ENCODE measurements at places on chromosomes 16 and 17.
A peak's percentile ranks its signal among the peaks of the same experiment; 100 is the strongest.

DNA sequence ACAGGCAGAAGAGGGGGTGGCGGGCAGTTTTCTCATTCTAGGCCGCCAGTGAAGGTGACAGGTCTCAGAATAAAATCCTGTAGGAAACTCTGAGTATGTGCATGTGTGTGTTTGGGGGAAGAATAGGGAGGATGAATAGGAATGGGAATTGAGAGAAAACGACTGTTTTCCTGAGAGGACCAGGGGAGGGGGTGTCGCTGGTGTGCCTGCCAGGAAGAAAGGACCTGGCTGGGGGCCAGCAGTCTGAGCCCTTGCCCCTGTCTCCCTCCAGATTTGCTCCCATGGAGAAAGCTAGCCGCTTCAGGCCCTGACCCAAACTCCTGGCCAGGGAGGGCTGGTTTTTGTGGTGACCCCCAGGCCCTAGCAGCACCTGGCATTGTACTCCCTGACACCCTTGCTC is 14.4 kb downstream of the C17orf50 start:
- no peak for DNase-seq

DNA sequence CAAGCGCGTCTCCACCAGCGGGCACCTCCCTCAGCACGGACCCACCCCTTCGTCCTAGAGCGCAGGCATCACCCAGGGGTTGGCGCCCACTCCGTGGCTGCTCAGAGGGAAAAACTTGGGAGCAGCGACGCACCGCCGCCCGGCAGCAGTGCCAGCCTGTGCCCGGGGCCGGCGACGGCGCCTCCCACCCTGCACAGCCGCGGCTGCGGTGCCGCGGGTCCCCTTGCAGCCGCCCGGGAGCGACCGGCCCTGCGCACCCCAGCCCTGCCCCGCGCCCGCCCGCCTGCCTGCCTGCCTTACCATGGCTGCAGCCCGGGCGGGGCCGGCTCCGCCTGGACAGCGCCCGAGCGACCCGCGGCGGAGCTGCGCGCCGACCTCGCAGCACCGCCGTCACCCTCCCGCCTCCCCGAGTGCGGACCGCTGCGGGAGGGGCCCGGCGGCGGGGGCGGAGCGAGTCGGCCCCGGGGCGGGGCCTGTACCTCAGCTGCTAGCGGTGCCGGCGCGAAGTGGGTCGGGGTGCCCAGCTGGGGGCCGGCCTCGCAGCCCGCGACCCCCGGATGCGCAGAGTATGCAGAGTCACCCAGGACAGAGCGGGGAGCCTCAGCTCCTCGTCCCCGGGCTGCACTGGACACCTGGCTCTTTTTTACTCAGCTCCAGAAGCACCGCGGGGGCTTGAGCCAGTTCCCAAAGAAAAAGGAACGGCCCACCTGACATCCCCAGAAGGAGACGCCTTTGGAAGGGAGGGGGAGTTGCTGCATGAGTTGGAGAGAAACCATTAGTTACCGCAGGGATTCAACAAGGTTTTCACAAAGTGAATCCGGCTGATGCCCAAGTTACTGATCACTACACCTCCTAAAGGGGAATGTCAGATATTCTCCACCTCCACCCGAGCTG is 17.5 kb upstream of the MTMR4 start:
- DNase-seq = no peak

GRCh38 chr17:78107976-78108725 is 20.4 kb downstream of the TMC6 start:
- DNase-seq = no peak

- DNase-seq = no peak
Measured at GRCh38 chr17:48556576-48557401, 11.9 kb upstream of the HOXB2 start.

DNA sequence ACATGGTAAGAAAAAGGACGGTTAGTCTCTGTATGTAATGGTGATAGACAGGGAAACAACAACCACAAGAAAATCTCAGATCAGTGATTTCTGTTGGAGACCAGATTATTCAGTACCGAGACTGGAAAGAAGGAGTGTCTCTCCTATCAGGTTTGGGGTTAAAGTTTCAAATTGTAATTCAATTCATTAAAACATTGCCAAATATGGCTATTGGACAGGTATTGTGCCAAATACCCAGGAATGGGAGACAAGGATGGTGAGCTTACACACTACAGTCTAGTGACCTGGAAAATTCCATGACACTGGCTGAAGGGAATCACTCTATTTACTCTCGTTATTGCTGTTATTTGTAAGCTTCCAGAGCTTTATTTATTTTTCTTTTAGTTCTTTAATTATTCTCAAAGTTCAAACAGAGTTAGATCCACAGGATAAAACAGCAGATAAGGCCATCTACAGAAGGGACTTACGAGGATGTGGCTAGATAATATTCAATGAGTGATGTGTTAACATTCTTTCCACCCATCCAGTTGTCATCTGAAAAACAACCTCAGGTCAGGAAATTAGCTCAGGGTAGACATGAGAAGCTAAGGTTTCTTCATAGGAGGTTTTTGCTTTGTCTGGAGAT is 25.1 kb upstream of the MMD start:
- no peak for DNase-seq

- DNase-seq = peak; percentile 63
Measured at GRCh38 chr17:80146121-80147034, 550 bp downstream of the EIF4A3 start.

DNA sequence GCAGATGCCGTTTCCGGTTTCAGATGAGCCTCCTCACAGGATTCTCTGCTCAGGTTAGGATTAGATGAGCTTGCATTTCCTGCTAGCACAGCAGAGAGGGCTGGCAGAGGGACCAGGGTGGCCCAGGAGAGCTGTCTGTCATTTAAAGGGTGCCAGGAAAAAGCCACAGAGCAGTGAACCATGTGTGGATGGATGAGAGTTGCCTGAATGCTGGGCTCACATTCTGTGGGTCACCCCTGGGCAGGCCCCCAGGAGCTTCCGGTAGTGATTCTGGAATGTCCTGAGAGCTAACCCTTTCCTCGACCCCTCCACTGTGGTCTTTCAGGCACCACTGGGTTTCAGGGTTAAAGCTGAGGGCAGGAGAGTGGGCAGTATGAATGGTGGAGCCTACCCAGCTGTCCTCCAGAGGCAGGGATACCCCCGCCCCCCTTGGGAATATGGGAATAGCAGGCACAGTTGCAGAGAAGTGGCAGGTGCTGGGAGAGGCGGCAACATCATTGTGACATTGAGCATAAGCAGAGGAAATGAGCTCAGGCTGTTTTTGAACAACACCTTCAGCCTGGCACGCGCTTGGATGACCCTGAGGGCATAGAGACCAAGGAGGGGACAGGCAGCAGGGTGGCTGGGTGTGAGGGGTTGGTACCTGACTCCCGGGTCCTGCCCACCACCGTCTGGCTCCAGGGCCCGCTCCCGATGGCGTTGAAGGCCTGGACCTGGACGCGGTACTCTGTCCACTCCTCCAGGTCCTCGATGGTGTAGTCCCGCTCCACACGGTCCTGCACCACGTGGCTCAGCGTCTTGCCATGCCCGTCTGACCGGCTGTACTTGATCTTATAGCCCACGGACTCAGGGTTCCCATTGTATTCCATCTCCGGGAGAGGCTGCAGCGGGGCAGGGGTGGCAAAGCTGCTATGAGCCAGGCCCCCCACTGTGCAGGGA is 83.0 kb upstream of the CDC42EP4 start:
- DNase-seq = no peak

- DNase-seq = no peak
Measured at GRCh38 chr16:22727285-22728166, 86.4 kb upstream of the HS3ST2 start.

- DNase-seq = peak; percentile 83
Measured at GRCh38 chr17:41464682-41465081, 2.5 kb downstream of the KRT32 start.

- peak; percentile 45 for DNase-seq
Measured at GRCh38 chr17:82750241-82750908, 1.5 kb upstream of the TBCD start.

DNA sequence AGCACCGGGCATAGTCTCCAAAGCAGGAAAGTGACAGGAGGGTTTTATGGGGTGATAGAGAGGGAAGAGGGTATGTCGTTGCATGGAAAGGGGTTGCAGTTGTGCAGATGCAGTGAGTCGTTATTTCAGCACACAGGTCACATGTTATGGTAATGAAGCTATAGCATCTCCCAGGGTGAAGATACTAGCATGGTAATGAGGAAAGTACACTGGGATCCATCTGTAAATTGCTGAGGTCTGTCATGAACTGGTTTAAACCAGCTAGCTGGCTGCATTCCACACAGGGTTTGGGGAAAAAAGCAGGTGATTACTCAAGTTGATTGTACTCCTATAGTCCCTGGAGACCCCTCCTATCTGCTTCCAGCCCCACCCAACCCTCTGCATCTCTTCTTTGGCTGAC is 11.7 kb downstream of the COX11 start:
- DNase-seq = no peak

GRCh38 chr17:77437747-77438146 is 297.0 kb downstream of the SEC14L1 start:
- no peak for DNase-seq

GRCh38 chr17:75472119-75472518 is 15.7 kb downstream of the TMEM94 start:
- no peak for DNase-seq

- no peak for DNase-seq
Measured at GRCh38 chr17:17024778-17025300, 17.4 kb upstream of the MPRIP start.

- no peak for DNase-seq
Measured at GRCh38 chr17:2710071-2710802, 1.3 kb downstream of the CLUH start.

All from muscle of back (tissue), 13 donors.